Fibroblast of skin of left biceps (primary cell): ENCODE measurements at places on chromosomes 11 and 22.

- DNase-seq = no peak
These were observed 3.2 kb upstream of the KLHDC7B start for GRCh38 chr22:50542416-50542927.

- DNase-seq = no peak
These were observed 9.1 kb upstream of the FLI1 start for GRCh38 chr11:128684549-128685401.

DNA sequence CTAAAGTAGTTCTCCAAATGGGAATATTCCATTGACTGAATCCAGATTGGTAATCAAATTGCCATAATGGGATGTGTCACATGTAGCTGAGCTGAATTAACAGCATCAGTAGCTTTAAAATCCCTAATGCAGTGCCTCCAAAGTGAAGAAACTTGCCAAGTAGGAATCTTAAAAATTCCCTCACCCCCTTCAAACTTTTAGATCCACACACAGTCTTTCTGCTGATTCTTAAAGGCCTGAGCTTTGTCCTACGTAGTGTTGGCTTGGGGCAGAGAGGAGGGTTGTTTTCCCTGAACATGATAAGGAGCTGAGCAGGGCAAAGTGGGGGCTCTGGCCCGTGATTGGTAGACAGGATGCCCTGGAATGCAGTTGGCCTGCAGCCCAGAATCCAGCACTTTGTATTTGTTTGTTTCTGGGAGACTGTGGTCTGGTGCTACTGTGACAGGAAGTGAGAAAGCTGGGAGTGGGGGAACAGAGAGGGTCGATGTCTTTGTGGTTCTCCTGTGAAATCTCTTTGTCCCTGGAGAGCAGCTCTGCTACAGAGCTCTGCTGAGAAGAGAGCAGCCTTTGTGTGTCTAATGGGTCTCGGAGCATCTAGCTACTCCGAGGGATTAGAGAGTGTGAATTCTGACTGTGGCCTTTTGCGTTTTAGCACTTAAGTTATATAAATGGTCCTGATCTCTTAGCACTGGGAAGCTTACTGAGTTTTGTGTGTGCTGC is 16.9 kb downstream of the CTNND1 start:
- peak; percentile 97 for DNase-seq

DNA sequence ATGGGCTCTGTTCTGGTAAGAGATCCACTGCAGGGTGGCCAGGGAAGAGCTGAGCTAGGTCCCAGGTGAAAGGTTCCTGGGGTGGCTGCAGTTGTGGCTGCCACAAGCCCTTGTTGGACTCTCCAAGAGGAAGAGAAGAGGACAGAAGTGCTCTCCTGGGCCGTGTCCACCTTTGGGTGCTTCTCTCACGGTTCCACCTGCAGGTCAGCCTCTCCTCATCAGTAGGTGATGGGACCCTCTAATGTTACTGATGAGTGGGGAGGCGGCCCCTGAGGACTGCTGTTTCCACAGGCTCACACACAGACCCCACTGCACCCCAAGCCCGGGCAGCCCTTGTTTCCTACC is 804.9 kb downstream of the BRD1 start:
- DNase-seq = no peak

- DNase-seq = peak; percentile 13
These were observed 51.5 kb upstream of the GAL start for GRCh38 chr11:68632802-68633201.

- peak; percentile 33 for DNase-seq
These were observed 23.3 kb downstream of the ARL14EP start for GRCh38 chr11:30346068-30346688.

GRCh38 chr22:30038219-30038618 is 42.0 kb upstream of the HORMAD2 start:
- peak; percentile 24 for DNase-seq

GRCh38 chr11:104992781-104993180 is 24.4 kb upstream of the CASP4 start:
- DNase-seq = no peak

- DNase-seq = no peak
These were observed at the start of gene FREY1 for GRCh38 chr11:45906965-45907611. FREY1 (minus strand) TSS chr11:45907271; CDS start chr11:45907245, 26 bp downstream.

DNA sequence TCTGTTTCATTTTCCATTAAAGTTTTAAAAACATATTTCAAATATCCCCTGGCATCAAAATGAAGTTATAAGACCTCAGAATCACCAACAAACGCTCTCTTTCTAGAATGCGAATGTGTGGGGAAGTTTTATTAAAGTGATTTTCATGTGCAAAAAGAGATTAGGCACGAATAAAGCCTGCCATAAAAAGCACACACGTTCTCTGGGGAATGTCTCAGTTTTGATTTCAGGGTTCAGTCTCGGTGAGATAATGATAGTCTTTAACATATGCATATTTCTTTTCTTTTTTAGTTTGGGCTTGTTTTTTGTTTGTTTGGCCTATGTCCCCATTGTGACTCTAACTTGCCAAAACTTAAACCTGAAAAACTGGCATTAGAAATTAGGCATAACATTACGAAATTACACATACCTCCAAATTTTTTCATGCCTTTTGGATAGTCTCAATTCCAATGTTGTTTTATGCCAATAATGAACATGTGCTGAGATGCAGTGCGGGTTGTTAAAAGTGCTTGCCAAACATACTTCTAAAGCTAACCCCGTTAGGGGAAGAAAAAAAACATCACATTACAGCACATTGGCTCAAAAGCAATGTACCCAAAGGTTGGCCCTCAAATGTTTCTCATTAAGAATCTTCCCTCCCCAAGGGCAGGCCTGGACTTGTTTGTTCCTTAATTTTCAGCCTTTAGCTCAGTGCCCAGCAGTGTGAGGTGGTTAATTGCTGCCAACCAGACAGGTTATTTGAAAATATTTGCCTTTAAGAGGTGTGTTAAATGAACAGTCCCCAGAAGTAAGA is 33.2 kb upstream of the FBLN1 start:
- peak; percentile 53 for DNase-seq

DNA sequence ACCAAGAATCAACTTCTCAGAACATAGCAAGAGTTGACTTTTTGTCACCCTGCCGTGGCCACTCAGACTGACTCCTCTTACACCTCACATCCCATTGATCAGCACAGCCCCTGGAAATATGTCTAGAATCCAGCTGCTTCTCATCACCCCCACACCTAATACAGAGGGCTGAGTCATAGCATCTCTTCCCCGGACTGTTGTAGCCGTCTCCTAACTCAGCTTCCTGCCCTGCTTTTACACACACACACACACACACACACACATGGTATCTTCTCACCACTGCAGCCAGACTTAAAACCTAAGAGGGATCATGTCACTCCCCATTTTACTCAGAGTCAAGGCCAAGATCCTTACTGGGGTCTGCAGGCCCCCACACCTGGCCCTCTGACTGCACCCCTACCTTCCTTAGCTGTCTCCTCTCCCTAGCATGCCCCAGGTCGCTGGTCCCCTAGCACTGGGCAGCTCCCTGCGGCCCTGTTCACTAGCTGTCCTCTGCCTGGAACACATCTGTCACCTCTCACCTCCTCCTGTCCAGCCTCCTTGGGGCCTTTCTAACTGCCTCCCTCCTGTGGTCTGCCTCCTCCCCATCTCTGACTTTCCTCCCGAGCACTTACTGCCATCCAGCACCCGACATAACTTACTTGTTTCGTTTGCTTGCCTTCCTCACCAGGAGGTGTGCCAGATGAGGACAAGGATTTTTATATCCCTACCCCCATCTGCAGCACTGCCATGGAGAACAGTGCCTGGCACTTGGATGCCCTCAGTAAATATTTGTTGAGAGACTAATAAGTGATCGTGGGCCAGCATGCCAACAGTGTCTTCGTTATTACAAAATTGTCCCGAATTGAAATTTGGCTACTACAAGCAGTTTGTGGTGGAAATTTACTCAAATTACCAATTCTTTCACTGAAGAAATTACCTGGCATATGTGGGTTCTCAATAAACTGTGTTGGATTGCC is 61.9 kb downstream of the BMAL1 start:
- DNase-seq = peak; percentile 90

DNA sequence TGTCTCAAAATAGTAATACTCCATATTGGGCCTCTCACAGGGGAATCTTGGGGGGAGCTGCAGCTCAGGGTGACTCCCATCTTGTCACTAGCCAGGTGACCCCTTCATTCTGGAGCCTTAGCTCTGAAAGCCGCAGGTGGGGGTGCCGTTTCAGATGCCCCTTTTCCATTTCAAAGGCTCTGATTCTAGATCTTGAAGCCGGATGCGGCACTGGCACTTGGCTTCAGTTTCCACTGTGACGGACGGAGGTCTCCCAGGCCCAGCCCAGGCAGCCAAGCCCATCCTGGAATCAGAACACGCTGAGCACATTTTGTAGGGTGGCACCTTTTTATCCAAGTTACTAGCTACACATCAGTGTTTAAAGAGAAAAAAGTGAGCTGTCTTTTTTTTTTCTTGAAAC is 6.4 kb downstream of the BIK start:
- no peak for DNase-seq

GRCh38 chr11:78595436-78596130 is 20.9 kb upstream of the NARS2 start:
- DNase-seq = peak; percentile 21

- no peak for DNase-seq
These were observed 723 bp upstream of the SCUBE1 start for GRCh38 chr22:43343670-43344519.

- DNase-seq = no peak
These were observed 12.4 kb downstream of the TENM4 start for GRCh38 chr11:79428406-79428805.

- DNase-seq = peak; percentile 87
These were observed 427.0 kb upstream of the DDI1 start for GRCh38 chr11:103609117-103610066.

DNA sequence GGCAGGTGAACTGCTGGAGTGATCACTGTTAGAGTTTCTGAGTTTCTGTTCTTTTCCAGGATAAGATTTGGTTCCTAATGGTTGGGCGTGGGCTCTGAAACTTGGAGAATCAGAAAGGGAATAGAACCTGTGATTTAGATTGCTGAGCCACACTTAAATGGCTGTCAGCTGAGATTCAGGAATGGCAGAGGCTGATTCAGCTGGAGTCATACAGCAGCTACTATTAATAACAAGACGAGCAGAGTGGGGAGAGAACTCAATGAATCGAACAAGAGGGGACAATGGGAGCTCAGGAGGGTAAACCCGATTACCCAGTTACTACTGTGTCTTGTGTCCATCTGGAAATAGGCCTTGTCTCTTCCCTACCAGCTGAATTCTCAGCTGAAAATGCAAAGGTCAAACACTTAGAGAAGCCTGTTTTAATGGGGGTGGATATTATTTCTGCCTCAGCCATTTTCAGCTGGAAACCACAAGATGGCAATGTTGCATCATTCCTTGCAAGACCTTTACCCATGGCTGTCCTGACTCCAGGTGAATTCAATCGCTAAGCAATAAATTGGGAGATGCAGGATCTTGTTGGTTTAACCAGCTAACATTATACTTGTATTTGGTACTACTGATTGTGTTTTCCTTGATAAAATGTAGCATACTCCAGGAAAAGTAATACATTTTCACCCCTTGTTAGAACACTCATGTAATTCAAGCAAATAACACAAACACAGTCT is 104.5 kb upstream of the RAG2 start:
- peak; percentile 17 for DNase-seq

DNA sequence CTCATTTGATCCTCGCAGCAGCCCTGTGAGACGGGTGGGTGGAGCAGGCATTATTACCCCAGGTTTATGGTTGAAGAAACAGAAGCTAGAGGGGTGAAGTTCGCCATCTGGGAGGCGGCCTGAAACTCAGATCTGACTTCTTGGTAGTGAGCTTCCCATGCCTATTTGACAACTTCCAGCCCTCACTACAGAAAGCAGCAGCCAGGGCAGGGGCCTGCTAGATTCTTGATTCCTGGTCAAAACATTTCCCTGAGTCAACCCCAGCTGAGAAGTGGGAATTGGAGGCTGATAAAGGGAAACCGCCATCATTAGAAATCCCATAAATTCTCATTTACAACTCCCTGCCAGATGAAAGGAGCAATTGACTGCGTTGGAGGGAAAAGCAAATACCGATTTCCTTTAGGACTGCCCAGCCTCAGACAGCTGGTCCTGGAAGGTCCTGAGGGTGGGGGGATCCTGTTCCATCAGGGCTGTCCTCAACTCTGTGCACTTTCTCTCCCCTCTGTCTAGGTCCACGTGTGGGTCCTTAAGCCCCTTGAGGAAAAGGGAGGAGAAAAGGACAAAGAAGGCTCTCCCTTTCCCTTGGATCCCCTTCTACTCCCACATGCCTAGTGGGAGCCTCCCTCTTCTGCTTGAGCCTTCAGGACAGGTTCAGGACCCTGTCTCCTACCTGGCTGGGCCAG is 10.2 kb upstream of the NECTIN1 start:
- no peak for DNase-seq

DNA sequence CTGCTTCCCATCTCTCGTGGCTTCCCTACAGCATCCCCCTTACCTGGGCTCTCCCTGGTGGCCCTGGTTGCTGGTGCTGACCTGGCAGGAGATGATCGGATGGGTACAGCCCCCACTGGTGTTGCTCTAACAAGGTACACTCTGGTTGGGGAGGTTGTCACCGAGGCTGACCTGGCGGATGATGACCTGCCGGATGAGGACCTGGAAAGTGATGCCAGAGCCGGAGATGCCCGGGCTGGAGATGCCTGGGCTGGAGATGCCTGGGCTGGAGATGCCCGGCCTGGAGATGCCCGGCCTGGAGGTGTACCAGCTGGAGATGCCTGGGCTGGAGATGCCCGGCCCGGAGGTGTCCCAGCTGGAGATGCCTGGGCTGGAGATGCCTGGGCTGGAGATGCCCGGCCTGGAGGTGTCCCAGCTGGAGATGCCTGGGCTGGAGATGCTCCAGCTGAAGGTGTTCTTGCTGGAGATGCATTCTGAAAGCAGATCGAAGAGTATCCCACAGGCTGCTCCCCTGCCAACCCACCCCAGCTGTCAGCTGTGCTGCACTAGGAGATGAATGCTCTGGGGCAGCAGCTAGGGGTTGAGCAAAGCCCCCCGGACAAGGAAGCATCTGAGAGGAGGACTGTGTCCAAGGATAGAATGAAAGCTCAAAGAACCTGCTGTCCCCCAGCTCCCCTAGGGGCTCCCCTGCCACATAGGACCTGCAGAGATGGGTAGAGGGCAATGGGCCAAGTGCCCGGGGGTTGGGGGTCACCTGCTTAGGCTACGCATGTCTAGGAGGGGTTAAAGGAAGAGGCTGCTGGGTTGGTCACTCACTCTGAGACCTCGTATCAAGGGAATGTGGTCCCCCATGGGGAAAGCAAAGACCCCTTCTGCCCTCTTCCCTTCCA is 10.6 kb downstream of the TMPRSS13 start:
- DNase-seq = no peak

DNA sequence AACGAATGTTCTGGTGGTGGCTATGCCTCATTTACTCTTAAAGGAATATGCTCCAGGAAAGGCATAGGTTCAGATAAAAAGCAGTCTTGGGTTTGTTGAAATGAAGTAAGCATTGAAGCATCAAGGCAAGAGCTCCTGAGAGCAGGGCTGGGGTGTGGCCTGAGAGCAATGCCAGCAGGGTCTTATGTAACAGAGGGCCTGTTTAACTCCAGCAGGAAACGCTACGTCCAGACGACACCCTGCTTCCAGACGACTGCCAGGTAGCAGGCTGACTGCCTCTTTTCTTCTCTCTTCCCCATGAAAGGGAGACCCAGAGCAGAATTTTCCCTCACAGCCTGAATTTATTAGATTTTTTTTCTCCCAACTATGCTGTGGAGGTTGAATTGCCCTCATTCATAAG is 127.2 kb upstream of the SLC5A12 start:
- DNase-seq = no peak
